ENCODE measurements at places on chromosomes 3 and 15.
A peak's percentile ranks its signal among the peaks of the same experiment; 100 is the strongest.

DNA sequence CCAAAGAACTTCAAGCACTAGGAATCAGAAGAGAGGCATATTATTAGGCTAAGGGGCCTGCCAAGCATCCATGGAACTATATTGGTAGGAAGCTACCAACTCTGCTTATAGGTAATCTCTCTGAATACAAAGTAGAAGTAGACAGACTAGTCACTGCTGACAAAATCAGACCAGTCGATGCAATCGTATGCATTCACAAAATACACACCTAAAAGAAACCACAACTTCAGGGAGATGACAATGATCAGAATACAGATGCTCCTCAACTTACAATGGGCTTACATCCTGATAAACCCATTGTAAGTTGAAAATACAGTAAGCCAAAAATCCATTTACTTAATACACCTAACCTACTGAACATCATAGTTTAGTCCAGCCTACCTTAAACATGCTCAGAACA is 94.7 kb downstream of the FSIP1 start:
- no peak for DNase-seq

GRCh38 chr3:190048932-190049441 is 71.7 kb downstream of the P3H2 start:
- DNase-seq = no peak

DNA sequence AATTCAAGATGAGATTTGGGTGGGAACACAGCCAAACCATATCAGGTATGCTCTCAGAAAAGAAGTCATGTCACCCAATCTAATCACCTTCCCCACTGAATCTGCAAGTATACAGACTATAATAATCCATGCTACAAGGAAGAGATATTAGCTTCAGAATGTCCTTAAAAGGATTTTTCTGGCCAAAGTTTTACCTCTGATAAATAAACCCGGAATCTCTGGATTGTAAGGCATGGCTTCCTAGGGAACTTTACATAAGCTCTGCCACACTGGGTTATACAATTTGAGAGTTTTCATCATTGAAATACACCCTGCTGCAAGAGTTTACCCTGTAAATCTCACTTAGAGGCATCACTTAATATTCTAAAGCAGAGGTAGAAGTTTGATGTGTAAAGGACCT is 330.5 kb upstream of the KCNMB2 start:
- no peak for DNase-seq

- no peak for DNase-seq
These were observed 71.0 kb upstream of the ZNF280D start for GRCh38 chr15:56804279-56804678.

- DNase-seq = no peak
These were observed 197.9 kb downstream of the XXYLT1 start for GRCh38 chr3:195072916-195073564.

- no peak for DNase-seq
These were observed 21.7 kb downstream of the GTF2E1 start for GRCh38 chr3:120764206-120764605.

- DNase-seq = peak; percentile 4
These were observed 355.9 kb downstream of the RSL24D1 start for GRCh38 chr15:54840621-54841398.

- DNase-seq = no peak
These were observed 437.2 kb downstream of the SI start for GRCh38 chr3:164641071-164641470.

DNA sequence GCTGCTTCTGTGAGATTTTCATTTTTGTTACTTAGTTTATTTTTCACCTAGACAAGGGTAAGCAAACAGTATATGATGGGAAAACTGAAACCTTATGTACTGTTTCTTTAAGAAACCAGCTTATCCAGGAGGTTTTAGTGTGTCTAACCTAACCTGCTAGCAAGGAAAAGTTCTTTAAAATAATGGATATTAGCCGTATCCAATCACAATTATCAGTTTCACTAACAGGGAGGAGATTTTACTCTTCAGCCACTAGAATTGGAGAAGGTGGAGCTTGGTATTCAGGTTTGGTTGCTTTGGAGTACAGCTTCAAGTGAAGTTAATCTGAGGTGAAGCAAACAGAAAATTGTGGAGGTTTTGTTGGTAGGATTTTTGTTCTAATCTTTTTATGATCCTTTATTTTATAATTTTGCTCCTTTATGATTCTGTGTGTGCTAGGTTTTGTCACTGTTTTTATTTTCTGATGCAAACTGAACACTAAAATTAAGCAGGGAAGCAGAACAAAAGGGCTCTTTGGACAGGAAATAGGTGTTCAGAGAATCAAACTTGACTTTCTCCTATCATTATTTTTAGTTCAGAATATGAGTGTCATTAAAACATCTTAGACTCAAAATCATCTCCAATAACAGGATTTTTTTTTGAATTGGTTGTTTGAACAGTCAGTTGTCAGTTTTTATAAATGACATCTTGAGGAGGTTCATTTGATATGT is 13.0 kb downstream of the ZFAND6 start:
- peak; percentile 97 for DNase-seq

- DNase-seq = no peak
These were observed 25.9 kb upstream of the CXCR6 start for GRCh38 chr3:45917146-45917898.

GRCh38 chr3:167031364-167032049 is 348.6 kb downstream of the ZBBX start:
- DNase-seq = no peak

DNA sequence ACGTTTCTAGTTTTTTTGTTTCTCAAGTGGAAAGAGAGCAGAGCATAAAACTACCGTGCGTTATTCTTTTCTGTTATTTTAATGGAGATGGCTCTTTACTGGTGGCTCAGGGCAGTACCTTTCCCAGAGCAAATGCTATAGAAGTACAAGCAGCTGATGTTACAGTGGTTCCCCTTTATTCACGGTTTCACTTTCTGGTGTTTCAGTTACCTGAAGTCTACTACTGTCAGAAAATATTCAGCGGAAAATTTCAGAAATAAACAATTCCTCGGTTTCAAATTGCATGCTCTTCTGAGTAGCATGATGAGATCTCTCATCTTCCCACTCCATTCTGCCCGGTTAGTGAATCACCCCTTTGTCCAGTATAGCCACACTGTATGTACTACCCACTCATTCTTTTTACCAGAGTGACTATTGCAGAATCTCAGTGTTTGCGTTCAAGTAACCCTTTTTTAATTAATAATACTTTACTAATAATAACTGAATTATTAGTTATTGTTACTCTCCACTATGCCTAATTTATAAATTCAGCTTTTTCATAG is 597.5 kb upstream of the ROBO2 start:
- no peak for DNase-seq

GRCh38 chr15:42735382-42736165 is 1.4 kb downstream of the CDAN1 start:
- DNase-seq = no peak

GRCh38 chr3:16743276-16743675 is 138.1 kb upstream of the DAZL start:
- no peak for DNase-seq

DNA sequence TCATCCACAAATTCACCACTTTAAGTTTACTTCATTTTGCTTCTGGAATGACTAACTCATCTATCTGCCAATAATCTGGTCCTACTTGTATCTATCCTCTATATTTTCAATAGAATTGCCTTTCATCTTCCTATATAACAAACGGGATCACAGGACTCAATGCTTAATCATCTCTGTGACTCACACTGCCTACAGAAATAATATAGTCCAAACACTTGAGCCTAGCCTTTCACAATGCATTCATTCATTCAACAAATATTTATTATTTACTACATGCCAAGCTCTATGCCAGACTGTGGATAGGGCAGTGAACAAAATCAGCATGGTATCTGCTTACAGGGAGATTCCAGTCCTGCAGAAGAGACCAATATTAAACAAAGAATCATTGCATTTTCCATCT is 16.6 kb upstream of the AGTR1 start:
- DNase-seq = peak; percentile 7

DNA sequence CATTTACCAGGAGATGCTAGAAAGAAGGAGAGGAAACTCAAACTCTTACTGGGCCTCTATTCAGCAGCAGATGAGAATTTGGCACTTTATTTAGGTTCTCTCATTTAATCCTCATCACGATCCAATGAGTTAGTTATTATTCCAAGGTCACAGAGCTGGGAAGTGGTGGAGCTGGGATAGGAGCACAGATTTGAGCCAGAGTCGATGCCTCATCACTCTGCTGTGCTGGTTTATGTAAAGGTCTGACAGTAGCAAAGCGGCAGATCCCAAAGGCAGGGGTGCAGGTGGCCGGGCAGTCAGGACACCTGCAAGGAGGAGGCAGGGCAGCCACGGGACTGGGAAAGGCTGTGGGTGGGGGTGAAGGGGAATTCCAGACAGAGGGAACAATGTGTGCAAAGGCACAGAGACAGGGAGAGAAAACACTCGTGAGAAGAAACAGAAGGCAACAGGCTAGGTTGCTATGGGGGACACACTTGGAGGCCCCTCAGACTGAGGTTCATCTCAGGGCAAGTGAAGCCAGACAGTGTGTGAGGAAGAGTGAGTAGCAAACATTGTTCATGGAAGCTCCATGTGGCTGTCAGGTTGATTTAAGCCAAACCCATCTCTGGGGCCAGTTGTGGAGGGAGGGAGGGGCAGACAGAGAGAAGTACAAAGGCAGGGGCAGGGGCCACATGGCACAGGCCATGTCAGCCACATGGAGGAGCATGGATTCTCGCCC is 26.8 kb downstream of the RAB6B start:
- DNase-seq = no peak

- DNase-seq = no peak
These were observed 70.9 kb downstream of the ANKRD28 start for GRCh38 chr3:15726881-15727280.

- DNase-seq = peak; percentile 77
These were observed 347.7 kb downstream of the ZBBX start for GRCh38 chr3:167032267-167032876.

GRCh38 chr15:56261854-56262509 is 18.3 kb upstream of the RFX7 start:
- no peak for DNase-seq

DNA sequence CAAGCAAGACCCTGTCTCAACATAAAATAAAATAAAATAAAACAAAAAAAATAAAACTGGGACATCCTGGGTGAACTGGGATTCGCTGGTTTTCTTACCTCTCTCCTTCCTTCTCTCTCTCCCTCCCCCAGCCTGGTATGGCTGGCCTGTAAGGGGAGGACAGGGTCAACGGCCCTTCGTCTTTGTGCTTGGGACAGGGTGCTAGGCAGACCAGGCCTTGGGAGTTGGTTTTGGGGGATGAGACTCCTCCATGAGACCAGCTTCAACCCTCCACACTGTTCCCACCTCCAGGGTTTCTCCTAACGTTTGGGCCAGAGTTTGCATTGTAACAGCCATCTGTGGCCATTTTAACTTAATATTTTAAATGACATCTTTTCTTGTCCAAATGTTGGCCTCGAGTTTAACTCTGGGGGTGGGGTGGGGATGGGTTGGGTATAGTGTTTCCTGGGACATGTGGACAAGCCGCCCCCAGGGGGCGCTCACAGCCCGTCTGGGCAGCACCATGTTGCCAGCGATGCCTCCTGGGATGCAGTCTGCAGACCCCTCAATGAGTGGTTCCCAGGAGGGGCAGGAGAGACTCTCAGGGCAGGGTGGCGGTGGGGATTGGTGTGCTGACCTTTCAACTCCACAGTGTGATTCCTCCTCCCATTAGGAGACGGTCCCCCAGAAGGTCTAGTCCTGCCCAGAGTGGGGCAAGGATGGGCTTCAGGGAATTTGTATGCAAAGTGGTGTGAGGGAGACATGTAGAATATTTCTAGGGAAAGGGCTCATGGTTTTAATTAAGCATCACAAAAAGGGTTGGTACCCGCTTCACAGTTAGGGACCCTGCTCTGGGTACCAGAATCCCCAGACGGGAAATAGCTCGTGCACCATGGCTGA is 37.7 kb upstream of the LCTL start:
- DNase-seq = no peak

- DNase-seq = no peak
These were observed 118.8 kb downstream of the MEX3B start for GRCh38 chr15:81926981-81927380.

GRCh38 chr3:129560911-129561594 is 18.1 kb downstream of the H1-8 start:
- DNase-seq = no peak

DNA sequence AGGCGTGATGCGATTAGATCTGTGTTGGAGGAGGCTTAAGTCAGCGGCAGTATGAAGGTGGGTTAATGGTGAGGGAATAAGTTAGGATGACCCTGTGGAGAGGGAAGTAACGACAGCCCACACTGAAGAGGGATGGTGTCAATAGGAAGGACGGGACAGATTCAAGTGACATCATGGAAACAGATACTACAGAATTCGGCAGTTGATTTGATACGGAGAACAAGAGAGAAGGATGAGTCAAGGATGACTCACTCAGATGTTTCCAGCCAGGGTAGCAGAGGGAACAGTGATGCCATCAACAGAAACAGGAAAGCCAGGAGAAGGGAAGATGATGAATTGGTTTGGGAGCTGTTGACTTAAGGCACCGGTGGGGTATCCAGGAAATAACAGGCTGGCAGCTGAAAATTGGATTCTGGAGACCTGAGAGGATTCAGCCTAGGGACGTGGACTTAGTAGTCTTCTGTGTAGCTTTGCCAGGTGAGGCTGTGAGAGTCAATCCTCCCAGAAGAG is 38.0 kb downstream of the SHC4 start:
- peak; percentile 95 for DNase-seq

DNA sequence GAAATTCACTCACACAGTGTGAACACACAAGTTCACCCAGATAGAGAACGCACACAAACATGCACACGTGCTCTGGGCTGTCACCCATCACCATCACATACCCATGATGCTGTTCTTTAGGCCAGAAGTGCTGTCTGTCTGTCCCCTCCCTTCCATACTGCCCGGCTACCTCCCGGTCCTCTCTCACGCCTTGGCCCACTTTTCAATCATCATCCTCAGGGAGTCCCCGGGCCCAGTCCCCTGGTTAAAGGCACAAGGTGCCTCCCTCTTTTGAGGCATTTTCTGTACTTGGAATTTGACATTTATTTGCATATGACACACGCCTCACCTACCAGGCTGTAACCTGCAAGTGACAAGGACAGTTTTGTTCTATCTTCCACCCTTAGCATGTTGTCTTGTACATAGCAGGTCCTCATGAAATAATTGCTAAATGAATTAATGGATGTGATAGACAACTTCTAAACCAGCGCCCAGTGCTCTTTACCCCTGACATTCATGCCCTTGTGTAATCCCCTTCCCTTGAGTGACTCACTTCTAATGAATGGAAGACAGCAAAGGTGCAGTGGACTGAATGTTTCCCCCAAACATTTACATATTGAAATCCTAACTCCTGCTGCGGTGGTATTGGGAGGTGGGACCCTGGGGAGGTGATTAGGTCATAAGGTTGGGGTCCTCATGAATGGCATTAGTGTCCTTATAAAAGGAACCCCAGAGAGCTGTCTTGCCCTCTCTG is 73.9 kb upstream of the ADPGK start:
- DNase-seq = no peak

DNA sequence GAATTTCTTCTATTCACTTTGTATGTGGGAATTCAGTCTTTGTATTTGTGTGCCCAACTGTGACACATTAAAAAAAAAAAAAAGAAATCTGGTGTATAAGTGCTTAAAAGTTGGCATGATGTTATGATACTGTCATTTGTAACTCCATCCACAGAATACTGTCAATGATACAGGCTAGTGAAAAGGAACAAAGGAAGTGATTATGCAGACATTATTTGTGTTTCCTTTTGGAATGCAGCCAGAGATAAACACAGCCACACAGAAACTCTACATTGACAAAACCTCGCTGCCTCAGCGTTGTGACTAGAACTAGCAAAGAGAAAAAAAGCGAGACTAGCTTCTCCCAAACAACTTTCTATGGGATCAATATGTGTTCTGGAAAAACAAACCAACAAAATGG is 519.2 kb upstream of the AGTR1 start:
- DNase-seq = no peak

GRCh38 chr3:65500398-65501306 is 538.1 kb downstream of the MAGI1 start:
- no peak for DNase-seq

- DNase-seq = no peak
These were observed 130.8 kb upstream of the SLC2A2 start for GRCh38 chr3:171157286-171157685.

Data from RKO (cell line).